ENCODE measurements at places on chromosomes 4 and X.

- no peak for DNase-seq
Measured at GRCh38 chr4:16122308-16122711, 38.5 kb upstream of the PROM1 start.

- DNase-seq = no peak
Measured at GRCh38 chr4:84916227-84916626, 50.3 kb downstream of the WDFY3 start.

GRCh38 chr4:98959411-98959810, 30.5 kb upstream of the EIF4E start:
- DNase-seq = no peak

DNA sequence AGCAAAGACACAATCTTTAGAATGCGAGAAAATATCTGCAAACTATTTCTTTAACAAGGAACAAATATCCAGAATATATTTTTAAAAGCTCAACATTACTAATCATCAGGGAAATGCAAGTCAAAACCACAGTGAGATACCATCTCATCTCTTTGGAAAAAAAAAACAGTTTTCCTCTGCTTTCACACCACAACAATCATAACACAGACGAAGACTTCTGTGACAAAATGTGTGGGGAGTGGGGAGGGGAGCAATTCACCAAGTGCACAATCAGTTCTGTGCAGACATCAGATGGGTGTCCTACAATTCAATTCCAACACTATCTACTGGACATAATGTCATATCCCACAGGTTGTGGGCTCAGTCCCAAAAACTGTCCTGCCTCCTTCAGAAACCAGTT, 293.2 kb upstream of the SLC7A11 start:
- no peak for DNase-seq

DNA sequence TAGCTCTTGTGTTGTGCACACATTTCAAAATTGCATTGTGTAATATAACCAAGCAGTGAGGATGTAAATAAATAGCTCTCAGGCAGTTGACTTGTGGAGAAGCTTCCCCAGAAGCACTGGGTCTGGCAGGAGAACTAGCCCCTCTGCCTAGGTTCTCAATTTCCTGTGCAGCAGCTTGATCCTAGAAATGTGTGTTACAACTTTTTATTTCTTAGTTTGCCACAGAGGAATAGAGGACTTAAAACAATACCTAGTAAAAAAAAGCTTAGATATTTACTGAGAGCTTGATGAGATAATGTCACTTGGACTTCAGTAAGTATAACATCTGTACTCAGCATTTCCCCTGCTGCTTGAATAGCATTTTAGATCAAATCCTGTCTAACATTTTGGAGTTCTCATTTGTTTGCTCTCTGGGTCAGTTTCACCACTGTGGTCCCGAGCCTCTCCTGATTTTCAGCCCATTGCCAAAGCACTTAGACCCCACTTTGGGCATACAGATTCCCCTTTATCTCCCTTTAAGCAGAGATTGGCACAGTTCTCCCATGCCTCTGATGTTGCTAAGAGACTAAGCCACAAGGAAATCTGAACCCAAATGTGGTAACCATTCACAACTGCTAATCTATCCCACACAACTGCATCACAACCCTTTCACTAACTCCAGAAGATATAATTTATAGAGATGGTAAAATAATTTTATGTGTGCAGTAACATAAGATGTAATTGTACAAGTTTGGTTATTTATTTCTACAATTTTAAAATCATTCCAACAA, 98.2 kb upstream of the NRK start:
- no peak for DNase-seq

- no peak for DNase-seq
Measured at GRCh38 chr4:31461421-31461820, 741.3 kb downstream of the PCDH7 start.

Measured in kidney (tissue), 22 donors.